ENCODE measurements at places on chromosomes 7 and 10. TPM values are rescaled to one million over a fixed set of nuclear protein-coding genes. Genes with fewer than 3 reads are reported as not detected.

- DNase-seq, result no peak
These were observed 175.9 kb downstream of the PLPP4 start for GRCh38 chr10:120632942-120633341.

DNA sequence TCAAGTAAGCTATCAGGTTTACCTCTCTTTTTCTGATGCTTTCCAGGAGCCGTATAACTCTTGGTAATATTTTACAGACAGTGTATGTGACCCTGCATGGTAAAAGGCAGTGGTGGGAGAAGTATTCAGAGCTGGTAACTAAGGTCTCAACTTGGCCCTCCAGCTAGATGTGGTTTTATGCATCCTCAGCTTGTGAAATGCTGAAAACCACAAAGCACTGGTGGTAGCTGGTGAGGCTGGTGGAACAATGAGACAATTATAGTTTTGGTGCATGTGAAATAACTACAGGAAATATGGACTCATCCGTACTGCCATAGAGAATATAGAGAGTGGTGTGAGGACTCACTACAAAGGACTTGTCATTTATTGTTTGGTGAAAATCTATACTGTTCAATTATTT lies 383.0 kb upstream of the PCDH15 start:
- DNase-seq, result no peak

HERPUD2 gene
- 20.0 TPM for polyA plus RNA-seq

GRCh38 chr7:64802699-64803098 lies 8.5 kb downstream of the ZNF138 start:
- DNase-seq, result no peak

GRCh38 chr10:64574371-64574770 lies 1053.2 kb downstream of the REEP3 start:
- peak; percentile 10 for DNase-seq

- DNase-seq, result peak; percentile 34
These were observed 1272.8 kb downstream of the TYW1 start for GRCh38 chr7:68269405-68269804.

DNA sequence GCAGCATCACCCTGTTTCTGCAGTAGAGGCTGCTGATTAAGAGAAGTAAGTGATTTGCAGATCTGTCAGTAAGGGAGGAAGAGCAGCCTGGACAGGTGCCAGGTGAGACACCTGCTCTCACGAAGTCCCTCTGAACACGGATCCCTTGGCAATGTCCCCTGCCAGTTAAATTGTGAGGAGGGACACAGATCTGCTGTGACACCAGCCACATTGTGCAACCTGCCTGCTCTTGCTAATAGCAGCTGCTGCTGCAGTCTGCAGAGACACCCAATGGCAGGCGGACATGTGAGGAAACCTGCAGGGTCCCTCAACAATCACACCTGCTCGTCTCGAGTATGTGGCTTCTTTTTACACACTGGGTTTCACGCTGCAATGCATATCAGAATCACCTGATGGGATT lies 31.9 kb downstream of the ANXA11 start:
- DNase-seq, result no peak

DNA sequence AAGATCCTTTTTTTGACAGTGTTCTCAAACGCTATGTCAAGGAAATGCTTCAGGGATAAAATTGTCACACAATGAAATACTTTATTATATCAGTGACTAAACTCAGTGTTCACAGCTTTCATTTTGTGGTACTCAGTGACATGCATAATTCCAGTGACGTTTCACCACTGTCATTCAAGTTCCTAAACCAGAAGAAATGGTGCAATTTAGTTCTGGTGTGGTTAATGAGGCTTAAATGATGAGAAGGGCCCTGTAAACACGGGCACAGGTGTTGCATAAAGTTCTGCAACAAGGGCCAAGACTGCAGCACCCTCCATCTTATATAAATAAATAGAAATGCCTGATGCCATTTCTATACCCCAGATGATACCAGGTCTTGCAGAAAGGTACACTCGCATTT lies 1247.1 kb downstream of the GATA3 start:
- DNase-seq, result no peak

SYCE1 gene
- 0.98 TPM for polyA plus RNA-seq

DLX5 gene
- 0.46 TPM for polyA plus RNA-seq

MINDY4 gene
- polyA plus RNA-seq, result 4.4 TPM

- DNase-seq, result peak; percentile 81
These were observed 1.3 kb upstream of the C10orf67 start for GRCh38 chr10:23345861-23346260.

GDF2 gene
- not detected for polyA plus RNA-seq

DNA sequence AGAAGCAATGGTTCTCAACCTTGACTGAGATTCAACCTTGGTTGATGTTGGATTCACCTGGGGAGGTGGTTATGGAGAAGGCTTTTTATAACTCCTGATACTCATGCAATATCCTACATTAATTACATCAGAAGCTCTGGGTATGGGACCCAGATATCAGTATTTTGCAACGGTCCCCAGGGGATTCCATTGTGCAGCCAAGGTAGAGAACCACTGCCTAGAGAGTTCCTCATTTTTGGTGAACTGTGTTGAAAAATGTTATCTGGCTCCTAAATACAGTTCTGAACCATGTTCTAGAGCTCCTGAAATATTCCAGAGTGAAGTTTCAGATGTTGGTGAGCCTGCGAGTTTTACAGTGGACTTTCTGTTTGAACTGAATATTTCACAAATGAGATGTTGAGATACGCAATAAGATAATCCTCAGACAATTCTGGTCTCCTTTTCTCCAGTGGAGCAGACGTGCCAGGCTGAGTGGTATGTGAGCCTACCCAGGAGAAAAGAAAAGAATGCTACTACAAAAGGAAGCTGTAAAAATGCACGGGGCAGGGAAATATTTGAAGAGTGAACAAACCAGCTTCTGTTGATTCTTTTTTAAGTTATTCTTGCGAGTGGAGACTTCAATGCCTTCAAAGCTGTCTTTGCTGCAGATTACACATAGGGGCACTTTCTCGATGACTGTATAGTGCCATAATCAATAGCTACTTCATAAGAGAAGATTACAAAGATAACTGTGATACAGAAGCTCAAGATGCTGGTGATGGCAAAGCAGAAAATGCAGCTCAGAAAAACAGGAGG lies 13.6 kb upstream of the C10orf120 start:
- DNase-seq, result no peak

- DNase-seq, result no peak
These were observed 40.9 kb downstream of the CCNY start for GRCh38 chr10:35377050-35377728.

LRIT1 gene
- not detected for polyA plus RNA-seq

DNA sequence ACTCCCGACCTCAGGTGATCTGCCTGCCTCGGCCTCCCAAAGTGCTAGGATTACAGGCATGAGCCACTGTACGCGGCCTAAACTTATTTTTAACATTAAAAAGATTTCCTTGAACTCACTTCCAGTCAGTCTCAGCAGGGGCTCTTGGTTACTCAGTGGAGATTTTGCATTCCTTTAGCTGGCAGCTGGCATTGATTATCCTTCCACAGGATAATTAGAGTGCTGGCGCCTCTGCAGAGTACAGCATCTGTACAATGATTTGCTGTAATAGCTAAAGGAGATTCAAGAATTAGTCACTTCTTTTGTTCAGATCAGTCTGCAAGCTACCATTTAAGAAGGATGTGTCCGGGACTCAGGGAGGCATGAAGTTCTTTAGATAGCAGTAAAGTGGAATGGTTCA lies 125.0 kb upstream of the NPY start:
- no peak for DNase-seq

VWC2 gene
- 0.09 TPM for polyA plus RNA-seq

- no peak for DNase-seq
These were observed 131.7 kb upstream of the CHST15 start for GRCh38 chr10:124225029-124225466.

DNA sequence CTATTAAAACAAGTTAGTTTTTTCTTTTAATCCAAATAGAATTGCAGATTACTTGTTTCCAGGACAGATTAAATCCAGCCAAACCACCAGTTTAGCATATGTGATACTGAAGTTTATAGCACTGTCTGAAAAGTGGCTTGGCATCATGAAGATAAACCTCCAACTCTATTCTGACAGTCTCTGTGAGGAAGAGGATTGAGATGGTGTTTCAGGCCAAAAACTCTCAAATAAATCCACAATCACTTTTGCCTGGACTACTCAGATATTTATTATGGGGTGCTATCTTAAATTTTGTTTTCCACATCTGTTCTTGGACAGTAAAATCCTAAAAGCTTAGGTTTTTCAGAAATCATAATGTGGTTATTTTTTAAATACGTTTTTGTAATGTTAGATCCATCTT lies 161.7 kb upstream of the SEMA3C start:
- DNase-seq, result peak; percentile 48

- DNase-seq, result no peak
These were observed 651.5 kb downstream of the TNS3 start for GRCh38 chr7:46930366-46930765.

- DNase-seq, result no peak
These were observed 5.0 kb downstream of the NPC1L1 start for GRCh38 chr7:44536090-44536489.

Measured in muscle of back (tissue), 13 donors.